Esophagus mucosa (tissue), 1 donor: ENCODE measurements at places on chromosomes 1 and 21.

DNA sequence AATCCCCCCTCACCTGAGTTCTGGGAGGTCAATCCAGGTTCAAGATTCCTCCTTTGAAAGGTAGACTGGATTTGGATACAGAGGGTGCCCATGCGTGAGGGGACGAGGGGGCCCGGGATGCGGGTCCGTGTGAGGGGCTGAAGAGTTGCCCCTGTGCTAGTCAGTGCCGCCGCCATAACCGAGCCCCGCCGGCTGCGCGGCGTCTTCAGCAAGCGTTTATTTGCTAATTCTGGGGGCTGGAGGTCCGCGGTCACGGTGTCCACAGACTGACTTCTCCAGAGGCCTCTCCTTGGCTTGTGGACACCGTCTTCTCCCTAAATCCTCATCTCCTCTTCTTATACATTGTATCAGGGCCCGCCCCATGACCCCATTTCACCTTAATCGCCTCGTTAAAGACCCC lies 20.9 kb upstream of the SAMD11 start:
- no peak for ATAC-seq

GRCh38 chr1:235136111-235136510 lies 7.5 kb upstream of the TOMM20 start:
- no peak for ATAC-seq

GRCh38 chr1:172726740-172727139 lies 67.8 kb downstream of the FASLG start:
- no peak for ATAC-seq

- peak; percentile 69 for ATAC-seq
Observed at GRCh38 chr1:211928290-211928801, 97.8 kb upstream of the LPGAT1 start.

DNA sequence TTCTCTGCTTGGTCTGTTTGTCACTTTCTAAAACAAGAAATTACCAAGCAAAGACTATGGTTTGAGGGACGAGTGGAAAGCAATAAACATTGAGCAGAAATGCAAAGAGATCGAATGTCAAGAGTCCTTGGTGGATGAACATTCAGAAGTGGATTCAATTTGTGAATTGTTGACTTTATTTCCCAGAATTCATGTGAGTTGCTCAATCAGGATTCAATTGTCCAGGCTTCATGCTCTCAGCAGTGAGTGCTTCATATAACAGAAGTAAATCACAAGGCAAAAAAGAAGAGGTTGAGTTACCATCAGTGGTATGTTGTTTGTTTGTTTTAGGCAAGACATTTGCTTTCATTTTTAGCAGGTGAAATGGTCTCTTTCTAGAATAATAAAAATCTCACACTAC lies 31.9 kb downstream of the NGF start:
- no peak for ATAC-seq
